ENCODE measurements at places on chromosomes 6 and 20. TPM values are rescaled to one million over a fixed set of nuclear protein-coding genes. Genes with fewer than 3 reads are reported as not detected.

Gene SEL1L2
- total RNA-seq = not detected

Gene DNAH8
- total RNA-seq = under 0.01 TPM

Gene SH3BGRL2
- total RNA-seq = 159 TPM

Gene METTL24
- not detected for total RNA-seq

Gene LY6G6F
- not detected for total RNA-seq

Gene NANP
- 9.5 TPM for total RNA-seq

Gene LTB
- 2.9 TPM for total RNA-seq

Gene FOXF2
- under 0.01 TPM for total RNA-seq

All from dermis lymphatic vessel endothelial cell (primary cell).